ENCODE measurements at places on chromosomes 4 and X.

GRCh38 chrX:72394518-72395170 is 88.9 kb upstream of the CITED1 start:
- DNase-seq = no peak

DNA sequence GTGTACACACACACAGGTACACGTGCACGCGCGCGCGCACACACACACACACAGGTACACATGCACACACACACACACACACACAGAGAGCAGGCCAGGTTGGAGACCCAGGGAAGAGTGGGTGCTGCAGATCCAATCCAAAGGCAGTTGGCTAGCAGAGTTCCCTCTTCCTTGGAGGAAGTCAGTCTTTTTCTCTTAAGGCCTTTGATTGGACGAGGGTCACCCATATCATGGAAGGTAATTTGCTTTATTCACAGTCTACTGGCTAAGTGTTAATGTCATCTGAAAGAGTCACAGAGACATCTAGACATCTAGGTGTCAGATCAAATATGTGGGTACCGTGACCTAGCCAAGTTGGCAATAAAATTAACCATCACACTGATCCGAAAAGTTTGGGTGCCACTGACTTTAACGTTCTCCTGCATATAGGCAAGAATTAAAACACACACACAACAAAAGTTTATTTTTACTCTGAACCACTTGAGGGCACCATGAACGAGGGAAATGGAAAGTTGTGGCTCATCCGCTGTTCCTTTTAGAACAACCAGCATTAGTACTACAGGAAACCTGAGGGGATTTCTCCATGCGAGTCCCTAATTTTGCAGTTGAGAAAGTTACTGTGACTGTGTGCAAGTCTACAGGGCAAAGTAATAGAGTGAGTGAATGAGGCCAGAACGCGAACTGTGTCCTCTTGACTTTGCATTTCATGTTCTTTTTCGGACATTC is 66.0 kb upstream of the STOX2 start:
- DNase-seq = no peak

GRCh38 chrX:74924449-74925224 is 615 bp downstream of the NEXMIF start:
- no peak for DNase-seq

GRCh38 chr4:115418635-115419396 is 305.4 kb upstream of the NDST4 start:
- DNase-seq = no peak

GRCh38 chr4:2483237-2483636 is 14.3 kb downstream of the RNF4 start:
- DNase-seq = no peak

- DNase-seq = no peak
Measured at GRCh38 chr4:138400543-138400942, 158.4 kb upstream of the SLC7A11 start.

DNA sequence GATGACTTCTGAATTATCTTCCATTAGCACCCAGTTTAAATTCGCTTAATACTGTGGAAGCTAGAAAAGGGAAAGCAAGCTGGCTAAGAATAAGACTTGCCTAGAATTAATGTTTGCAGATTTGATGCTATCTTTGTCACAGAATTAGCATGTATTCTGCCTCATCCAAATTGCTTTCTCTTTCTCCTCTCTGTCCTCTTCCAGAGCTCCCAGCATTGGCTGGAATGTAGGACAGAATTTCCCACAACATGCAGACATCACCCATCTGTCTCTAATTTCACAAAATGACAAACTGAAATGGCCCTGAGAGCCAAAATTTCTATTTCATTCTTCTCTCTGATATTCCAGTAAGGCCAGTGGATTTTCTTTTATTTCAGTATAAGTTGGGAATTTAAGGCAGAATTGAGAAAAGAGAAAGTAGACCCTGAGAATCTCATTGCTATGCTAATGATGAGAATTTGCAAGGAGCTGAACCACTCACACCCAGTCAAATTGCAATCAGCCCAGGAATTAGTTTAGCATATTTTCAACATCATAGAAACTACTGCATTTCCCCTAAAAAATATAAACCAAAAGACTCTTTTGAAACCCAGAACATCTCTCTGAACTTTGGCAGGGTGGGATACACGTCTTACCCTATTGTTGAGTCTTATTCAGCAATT is 188.8 kb downstream of the RCHY1 start:
- DNase-seq = no peak

GRCh38 chr4:47624031-47624441 is 139.0 kb downstream of the ATP10D start:
- DNase-seq = no peak

DNA sequence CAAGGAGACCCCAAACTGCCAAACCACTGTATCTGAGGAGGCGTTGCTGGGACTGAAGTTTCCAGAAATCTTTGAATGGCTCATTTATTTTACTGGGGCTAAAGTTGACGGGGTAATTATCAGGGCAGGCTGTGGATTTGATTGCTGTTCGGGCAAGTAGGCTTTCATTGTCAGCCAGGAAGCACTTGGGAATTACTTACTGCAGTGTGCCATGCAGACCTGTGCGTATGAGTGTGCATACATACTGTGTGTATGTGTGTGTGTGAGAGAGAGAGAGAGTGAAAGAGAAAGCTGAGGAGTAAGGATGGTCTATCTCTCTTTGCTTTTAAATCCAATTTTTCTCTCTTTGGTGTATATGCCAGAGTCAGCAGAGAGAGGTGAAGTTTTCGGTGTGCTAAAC is 122.7 kb downstream of the NPNT start:
- DNase-seq = no peak

DNA sequence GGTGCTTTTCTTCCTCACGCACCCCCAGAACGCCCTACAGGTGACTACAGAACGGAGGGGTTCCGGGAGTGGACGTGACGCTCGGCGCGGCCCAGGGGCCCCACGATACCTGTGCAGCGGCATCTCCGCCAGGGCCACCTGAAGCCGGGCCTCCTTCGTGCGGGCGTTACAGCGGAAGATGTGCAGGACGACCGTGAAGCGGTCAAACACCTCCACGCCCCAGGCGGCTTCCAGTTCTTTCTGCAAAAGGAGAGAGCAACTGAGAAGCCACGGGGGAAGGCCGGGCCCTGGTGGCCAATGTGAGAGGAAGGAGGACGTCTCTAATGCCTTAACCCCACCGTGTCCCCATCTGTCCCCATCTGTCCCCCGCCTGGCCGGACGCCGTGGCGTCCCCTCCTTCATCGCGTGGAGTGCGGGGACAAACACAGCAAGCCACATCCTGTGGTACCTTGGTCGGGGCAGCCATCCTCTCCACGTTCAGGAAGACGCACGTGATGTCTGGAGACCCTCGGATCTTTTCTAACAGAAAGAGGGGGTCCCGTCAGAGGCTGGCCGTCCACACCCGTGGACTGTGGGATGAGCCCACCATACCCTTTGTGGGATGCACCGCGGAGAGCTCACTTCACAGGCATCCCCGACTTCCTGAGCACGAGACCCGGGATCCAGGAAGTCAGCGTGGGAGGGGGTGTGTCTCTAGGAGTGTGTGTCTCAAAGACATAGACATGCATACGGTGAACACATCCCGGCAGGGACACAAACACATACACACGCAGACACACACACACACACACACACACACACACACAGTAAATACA is 3.6 kb downstream of the GTPBP6 start:
- no peak for DNase-seq

DNA sequence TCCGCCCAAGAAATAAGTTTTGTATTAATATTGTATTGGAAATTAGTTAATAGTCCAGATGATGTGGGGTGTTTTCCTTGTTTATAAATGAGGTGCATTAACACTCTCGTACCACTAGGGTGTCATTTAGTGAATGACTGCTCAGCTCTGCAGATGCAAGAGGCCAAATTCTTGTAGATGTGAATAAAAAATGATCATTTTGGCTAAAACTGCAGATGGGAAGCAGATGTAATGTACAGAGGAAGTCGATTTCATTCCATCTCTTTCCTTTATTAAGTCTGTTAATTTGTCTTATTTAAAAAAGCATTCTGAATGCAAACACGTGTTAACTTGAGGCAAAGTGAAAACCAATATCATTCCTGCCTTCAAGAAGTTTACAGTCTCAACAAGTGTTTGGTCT is 108.1 kb downstream of the DHX15 start:
- DNase-seq = no peak

All from stimulated activated CD4-positive, alpha-beta T cell treated with anti-CD3 and anti-CD28 coated beads, Interleukin-15, amount 100 ng/mL, for 1 hour (primary cell).